ENCODE measurements at places on chromosomes 12 and 14. TPM values are rescaled to one million over a fixed set of nuclear protein-coding genes. Genes with fewer than 3 reads are reported as not detected.

GRCh38 chr14:52703225-52703624 is 3.8 kb upstream of the PSMC6 start:
- no peak for DNase-seq

DNA sequence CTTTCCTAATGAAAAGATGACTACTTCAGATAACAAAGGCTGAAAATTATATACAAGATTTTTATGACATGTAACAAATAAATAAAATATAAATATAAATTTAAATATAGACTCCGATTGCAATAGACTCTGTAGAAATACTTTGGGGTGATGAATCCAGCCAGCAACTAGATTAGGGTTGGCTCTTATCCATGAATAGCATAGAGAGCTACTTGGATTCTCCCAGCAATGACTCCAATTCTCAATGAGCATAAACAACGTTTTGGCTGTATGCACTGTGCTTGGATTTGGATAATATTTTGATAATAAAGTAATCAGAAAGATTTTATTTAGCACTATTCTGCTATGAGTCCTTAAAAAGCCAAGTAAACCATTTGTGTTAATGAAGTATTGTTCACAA is 58.0 kb upstream of the LRFN5 start:
- DNase-seq, result no peak

- no peak for DNase-seq
Observed at GRCh38 chr12:47591795-47592194, 114.0 kb downstream of the RPAP3 start.

Gene LUM
- total RNA-seq, result 0.31 TPM

DNA sequence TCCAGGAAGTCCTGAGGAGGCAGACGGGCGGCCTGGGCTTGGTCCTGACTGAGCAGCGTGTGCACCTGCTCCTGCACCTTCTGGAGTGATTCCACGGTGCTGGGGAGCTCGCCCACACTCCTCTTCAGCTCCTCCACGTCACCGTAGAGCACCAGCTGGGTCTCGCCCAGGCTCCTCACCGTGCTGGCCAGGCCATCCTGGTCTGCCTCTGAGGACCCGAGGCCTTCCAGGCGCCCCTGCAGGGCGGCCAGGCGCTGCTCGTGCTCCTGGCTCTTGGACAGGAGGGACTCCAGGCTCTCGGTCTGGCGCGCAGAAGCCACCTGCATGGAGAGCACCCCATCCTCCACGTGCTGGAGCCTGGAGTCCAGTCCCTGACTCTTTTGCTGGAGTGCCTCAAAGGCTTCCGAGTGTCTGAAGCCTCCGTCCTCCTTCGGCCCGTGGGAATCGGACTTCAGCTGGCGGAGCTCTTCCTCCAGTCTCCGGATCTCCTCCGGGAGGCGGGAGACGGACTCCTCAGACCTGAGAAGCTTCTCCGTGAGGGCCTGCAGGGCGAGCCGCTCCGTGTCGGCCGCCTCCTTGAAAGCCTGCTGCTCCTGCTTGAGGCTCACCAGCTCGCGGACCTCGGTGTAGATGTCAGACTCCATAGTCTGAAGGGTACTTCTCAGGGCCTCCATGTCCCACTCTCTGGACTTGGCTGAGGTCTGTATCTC is 8.4 kb downstream of the CKAP4 start:
- DNase-seq, result no peak

- DNase-seq, result no peak
Observed at GRCh38 chr12:128644664-128645296, 179.0 kb downstream of the SLC15A4 start.

Gene RPL10L
- total RNA-seq, result not detected

DNA sequence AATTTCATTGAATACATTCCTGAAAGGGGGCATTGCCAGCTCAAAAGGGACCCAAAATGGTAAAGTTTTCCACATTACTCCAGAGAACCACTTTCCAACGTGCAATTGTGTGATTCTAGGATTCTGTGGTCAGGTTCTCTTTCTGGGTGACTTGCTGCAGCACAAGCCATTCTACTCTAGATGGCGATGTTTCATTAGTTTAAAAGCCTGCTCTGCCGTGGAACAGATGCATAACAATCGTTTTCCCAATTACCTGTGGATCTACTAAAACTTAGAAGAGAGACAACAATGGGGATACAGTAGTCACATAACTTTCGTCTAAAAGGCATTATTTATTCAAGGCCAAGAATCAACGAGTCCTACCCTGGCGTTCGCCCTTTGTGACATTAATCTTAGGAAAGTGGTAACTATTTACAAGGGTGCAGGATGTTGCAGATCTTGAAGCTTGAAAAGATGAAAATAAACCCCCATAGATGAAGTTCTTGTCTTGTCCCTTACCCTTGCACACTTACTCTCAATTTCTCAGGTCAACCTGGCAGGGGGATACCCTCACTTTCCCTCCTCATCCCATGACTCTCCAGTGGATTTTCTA is 400.9 kb downstream of the SNAPC1 start:
- no peak for DNase-seq

DNA sequence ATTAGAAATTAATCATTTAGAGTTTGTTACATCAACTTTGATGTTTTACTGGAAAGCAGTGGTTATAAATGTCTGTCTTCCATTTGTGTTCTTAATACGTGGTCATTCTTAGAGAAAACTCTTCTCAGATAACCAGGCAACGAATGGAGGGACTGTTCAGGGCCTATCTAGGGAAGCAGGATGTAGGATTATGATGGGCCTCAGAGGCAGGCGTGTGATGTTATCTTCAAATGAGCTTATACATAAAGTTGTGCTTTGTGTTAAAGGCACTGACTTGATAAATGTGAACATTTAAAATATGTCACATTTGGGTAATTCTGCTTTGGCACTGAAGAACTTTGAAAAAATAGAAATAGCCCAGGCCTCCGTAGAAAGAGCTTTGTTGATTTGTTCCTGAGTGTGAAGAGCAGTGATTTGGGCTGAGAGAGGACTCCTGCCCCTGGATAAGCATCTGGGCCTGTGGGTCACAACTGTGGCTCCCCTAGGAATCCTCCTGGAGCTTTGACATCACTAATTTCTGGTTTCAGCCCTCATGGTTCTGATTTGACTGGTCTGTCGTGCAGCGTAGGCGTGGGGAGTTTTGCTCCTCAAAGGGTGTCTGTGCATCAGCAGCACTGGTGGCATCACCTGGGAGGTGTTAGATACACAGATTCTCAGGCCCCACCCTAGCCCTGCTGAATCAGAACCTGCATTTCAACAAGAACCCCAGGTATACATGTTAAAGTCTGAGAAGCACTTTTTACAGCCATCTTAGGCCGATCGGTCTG is 55.4 kb downstream of the SAMD4A start:
- peak; percentile 61 for DNase-seq

DNA sequence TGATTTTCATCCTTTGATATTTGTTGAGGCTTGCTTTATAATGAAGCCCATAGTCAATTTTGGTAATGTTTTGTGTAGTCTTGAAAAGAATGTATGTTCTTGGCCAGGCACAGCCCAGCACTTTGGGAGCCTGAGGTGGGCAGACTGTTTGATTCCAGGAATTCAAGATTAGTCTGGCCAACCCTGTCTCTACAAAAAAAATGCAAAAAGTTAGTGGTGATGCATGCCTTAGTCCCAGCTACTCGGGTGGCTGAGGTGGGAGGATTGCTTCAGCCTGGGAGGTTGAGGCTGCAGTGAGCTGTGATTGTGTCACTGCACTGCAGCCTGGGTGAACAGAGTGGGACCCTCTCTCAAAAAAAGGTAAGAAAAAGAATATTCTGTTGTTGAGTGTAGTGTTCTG is 10.8 kb downstream of the ETNK1 start:
- DNase-seq, result no peak

DNA sequence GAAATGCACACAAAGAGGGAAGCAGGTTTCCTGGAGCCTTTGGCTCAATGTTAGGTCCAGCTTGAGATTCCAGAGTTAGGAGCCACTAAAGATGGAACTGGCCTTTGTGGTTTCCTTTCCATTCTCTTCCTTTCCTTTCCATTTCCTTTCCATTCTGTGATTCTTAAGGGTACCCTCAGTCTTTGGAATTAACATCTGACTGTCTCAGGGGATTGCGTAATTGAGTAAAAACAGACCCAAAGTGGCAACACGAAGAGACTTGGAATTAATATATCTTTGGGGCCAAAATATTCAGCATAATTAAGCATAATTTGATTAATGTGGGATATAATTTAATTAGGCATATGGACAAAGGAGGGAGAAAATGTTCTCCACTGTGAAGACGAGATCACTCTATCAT is 205.6 kb downstream of the CRADD start:
- no peak for DNase-seq

DNA sequence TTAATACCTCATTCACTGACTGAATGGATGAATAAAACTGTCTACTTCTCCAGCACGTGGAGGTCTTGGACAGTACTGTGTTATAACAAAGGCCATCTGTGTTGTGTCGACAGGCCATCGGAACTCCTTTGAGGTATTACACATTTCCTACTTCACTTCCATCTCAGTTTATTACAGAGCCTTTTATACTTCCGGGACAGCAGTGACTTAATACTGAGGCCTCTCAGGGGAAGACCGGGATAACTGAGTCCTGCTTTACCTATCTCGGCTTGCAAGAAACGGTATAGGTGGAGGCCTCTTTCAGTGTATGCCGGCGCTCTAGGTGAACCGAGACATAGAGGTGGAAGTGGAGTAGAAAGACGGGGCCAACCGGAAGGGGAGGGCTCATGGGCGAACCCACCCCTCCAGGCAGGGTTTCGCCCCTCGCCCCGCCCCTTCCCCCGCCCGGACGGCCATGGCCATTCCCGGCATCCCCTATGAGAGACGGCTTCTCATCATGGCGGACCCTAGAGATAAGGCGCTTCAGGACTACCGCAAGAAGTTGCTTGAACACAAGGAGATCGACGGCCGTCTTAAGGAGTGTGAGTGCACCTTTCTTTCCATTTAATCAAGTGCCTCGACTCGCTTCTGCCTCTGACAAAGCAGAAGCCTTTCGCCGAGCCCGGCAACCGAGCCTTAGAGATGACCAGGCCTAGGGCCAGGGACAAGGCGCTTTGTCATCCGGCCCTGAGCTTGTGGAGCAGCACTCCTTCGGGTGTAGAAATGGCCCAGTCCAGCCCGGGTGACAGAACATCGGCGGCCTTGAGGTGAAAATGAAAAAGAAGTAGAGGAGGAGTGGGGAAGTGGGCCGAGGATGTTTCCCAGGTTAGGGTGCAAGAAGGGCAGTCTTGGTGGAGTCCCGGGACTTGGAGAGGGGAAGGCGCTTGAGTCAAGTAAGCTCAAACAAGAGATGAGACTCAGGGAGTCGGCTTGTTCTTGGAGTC is at the start of gene PSMC6:
Gene PSMC6, plus strand, starts transcription at position 477 of the 983 bp plus-strand sequence. Its CDS starts 20 bp downstream, at position 497.
- peak; percentile 74 for DNase-seq

DNA sequence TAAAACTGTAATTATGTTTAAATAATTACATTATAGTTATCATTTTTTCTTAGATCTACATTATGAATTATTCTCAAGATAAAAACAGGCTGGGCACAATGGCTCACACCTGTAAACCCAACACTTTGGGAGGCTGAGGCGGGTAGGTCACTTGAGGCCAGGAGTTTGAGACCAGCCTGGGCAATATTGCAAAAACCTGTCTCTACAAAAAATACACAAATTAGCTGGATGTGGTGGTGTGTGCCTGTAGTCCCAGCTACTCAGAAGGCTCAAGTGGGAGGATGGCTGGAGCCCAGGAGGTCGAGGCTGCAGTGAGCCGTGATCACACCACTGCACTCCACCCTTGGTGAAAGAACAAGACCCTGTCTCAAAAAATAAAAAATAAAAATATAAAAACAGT is 40.3 kb upstream of the KCNJ8 start:
- no peak for DNase-seq

- no peak for DNase-seq
Observed at GRCh38 chr14:87866116-87866515, 126.9 kb downstream of the GALC start.

GRCh38 chr14:44979740-44980356 is 17.9 kb downstream of the TOGARAM1 start:
- DNase-seq, result no peak

DNA sequence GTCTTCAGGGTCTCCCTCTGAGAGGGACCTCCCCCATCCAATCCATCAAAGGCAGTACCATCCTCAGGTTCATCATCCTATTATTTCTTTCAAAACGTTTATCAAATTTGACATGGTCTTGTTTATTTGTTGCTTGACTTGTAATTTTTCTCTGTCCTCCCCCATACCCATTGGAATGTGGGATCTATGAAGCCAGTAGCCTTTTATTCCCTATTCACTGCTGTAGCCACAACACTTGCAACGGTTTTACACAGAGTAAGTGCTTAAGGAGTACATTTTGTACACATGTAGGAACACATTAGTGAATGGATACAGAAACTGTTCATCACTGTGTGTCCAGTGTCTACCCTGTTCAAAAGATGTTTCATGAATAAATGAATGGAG is 41.5 kb downstream of the IGF1 start:
- DNase-seq, result no peak

GRCh38 chr12:99752740-99753139 is 105.2 kb downstream of the GARIN6 start:
- DNase-seq, result no peak

GRCh38 chr12:106048676-106049075 is 90.1 kb downstream of the NUAK1 start:
- DNase-seq, result no peak

Gene CLEC2A
- not detected for total RNA-seq

Gene NOS1
- 0.03 TPM for total RNA-seq

Gene INSM2
- not detected for total RNA-seq

- no peak for DNase-seq
Observed at GRCh38 chr12:110067531-110067930, 19.2 kb upstream of the C12orf76 start.

DNA sequence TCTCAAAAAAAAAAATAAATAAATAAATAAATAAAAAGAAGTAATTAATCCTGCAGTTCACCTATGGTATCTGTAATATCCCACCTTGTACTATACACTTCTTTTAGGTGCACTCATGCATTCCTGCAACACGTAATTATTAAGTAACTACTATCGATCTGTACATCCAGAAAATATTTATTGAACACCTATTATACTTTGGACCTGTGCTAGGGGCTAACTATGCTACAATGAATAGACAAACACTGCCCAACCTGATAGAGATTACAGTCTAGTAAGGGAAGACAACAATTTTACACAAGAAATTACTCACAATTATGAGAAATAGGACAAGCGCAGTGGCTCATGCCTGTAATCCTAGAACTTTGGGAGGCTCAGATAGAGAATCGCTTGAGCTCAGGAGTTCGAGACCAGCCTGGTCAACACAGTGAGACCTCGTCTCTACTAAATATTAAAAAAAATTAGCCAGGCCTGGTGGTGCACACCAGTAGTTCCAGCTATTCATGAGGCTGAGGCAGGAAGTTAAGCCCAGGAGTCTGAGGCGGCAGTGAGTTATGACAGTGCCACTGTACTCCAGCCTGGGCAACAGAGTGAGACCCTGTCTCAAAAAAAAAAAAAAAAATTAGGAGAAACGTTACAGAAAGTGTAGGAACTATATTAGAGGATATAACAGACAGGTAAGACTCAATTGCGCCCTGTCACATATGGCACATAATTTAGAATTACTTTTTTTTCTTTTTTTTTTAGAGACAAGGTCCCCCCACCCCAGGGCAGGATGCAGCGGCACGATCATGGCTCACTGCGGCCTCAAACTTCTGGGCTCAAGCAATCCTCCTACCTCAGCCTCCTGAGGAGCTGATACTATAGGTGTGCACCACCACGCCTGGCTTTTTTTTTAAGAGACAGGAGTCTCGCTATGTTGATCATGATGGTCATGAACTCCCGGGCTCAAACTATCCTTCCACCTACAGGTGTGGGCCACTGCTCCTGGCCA is 1.2 kb downstream of the NRDE2 start:
- DNase-seq, result no peak

Gene DENND5B
- total RNA-seq, result 32.5 TPM

All from GM12878 (cell line).